ENCODE measurements at places on chromosomes 5 and 9.

DNA sequence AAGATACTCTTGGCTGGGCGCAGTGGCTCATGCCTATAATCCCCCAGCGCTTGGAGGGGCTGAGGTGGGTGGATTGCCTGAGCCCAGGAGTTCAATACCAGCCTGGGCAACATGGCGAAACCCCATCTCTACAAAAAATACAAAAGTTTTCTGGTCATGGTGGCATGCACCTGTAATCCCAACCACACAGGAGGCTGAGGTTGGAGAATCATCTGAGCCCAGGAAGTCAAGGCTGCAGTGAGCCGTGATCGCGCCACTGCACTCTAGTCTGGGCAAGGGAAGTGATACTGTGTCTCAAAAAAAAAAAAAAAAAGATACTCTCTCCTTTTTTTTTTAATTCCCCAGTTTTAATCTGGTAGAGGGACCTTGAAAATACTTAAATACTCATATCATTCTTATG, 15.0 kb downstream of the ANKRD33B start:
- no peak for DNase-seq

GRCh38 chr9:105993116-105993854, 298.9 kb downstream of the TMEM38B start:
- DNase-seq, result no peak

DNA sequence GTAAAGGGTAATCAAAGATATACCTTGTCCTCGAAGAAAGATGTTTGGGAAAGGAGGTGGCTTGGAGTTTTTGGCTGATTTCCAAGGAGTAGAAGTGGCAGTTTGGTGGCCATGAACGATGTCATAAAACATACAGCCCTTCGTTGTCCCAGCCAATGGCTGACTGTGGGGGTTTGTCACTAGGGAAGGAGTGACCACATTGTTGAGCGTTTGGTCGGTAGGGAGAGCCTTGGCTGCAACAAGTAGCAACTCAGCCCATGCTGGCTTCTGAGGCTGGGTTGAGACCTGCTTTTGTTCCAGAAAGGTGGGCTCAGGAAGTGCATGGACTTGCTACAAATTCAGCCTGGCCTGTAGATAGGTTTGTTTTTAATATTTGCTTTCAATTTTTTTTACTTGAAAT, 128.3 kb downstream of the BOD1 start:
- no peak for DNase-seq

DNA sequence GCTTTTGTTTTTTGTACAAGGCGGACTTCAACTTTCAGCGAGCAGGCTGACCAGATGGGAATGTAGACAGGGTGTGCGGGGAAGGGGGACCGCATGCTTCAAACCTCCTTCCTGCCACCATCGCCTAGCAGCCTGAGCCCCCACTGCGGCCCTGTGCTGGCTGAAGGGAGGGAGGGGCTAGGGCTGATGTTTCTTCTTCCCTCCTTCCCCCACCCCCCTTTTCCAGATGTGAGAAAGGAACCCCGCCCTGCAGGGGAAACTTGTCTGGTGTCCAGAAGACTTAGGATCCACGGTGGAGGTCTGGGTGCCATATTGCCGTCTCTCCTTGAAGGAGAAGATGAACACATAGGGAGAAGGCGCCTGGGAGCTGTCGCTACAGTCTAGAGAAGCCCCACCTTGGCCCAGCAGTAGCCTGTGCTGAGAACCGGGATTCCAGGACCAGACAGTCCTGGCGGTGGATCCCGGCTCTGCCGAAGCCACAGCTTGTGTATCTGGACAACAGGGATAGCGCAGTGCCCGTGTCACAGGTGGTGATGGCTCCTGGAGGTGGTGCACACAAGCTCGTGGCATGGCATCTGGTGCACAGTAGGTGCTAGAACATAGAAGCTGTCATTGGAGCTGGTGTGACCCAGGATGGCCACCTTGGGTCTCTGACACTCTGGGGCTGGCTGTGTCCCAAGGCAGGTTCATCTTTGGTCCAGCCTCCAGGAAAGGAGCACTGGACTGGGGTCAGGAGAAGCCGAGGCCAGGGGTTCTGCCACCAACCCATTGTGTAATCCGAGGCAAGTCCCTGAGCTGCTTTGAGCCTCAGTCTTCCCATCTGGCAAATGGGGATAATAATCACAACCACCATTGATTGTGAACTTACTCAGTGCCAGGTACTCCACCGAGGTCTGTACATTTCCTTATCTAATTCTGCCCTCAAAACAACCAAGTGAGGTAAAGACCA, 205.6 kb downstream of the C9orf50 start:
- DNase-seq, result no peak

GRCh38 chr5:120456006-120456405, 8.1 kb upstream of the PRR16 start:
- DNase-seq, result no peak

GRCh38 chr9:79014929-79015699, 556.7 kb upstream of the TLE4 start:
- DNase-seq, result no peak

- no peak for DNase-seq
Measured at GRCh38 chr9:101977614-101978210, 239.3 kb upstream of the GRIN3A start.

DNA sequence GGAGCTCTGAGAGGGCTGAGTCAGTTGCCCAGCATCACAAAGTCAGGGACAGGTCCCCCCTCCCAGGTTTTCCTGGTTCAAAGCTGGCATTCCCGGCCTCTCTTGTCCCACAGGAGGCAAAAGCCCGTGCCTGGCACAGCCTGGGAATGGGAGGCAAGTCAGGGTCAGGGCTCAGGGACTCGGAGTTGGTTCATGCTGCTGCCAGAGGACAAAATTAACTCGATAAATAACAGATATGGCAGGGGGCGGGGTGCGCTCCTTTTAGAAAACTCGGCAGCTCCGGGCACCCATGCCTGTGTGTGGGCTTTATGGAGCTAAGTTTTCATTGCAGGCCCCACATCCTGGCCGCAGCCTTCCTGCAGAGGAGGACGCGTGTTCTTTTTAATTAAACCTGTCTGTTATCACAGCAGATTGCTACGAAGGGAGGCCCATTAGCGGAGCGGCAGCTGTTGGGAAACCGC, 62.8 kb upstream of the LMX1B start:
- no peak for DNase-seq

DNA sequence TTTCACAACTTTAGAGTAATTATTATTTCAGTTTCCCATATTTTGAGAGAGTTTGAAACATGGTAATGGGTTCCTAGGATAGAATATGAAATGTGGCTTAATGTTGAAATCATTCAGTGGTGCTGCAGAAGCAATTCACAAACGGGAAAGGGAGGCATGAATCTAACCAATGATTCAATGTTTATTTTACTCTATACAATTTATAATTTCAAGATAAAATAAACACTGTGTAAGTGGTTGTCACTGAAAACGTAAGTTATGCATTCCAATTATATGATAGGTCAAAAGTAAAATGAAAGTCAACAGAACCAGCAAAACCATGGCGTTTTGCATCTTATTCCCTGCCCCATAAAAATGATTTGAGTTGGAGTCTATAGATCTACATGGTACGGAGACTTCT, 1207.1 kb upstream of the CDH18 start:
- no peak for DNase-seq

DNA sequence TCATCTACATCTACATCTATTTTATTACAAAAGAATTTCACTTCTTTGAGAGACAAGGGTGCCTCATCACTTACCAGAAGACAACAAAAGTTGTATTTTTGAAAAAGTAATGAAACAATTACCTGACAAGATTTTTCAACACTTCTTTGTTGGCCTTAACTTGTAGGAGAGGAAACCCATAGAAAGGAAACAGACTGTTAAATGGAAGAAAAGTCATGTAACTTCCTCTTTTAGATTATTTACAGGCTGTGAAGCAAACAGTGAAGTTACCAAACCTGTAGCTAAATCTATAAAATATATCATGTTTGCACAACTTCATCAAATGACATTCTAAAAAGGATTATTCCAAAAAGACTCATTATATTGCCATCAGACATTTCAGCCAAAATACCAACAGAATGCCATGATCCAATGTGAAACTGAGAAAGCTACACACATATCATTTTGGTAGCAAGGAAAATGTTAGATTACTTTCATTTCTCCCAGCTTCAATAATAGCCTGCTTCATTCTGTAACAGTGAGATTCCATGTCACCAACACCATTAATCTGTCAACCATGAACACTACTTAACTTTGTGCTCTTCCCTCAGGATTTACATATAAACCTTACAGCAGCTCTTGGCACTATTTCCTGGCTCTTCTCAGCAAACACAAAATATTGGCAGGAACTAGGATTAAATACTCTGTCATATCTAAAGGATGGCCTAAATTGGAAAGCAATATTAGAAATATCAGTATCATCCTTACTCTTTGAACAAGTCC, 122.5 kb downstream of the MCTP1 start:
- no peak for DNase-seq

DNA sequence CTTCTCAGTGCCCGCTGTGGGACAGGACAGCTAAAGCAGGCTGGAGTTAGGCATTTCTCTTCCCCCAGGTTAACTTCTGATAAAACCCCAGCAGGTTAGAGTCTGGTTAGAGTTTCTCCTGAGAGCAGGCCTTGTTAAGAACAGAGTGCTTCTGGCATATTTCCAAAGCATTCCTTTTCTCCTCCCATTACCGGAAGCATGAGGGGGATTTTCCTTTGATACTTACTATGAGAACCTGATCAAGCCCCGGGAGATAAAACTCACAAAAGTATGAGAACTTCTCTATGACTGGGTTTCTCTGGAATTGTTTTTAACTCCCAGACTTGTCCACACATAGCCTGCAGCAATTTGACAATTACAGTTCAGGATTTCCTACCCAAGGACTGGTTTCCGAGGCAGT, 77.4 kb upstream of the MAST4 start:
- DNase-seq, result no peak

DNA sequence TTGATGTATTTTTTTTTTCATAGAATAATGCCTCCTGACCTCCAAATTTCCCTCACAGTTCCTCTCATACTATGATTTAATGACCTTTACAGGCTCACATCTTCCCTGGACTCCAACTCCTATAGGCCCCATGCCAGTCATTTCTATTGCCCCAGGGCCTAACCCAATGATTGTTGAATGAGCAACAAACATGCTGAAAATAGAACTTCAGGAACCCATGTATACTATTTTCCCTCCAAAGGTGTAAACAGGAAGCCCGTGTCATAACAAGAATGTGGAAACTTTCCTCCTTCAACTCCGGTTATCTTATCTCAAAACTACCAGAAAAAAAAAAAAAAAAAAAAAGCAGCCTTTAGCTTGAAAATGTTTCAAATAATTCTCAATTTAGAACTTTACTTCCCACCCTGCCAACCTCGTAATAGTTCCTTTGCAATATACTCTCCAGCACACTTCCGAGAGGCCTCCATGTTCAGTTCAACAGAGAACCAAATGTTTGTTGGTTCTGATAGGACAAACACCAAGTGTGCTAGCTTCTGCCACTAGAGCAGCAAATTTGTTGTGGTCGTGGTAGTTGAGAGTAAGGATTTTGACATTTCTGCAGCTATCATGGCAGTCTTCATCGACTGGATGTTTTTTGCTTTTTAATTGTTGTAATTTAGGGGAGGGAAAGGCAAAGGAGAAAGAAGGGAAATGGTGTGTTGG, 25.8 kb downstream of the TRPM6 start:
- no peak for DNase-seq

GRCh38 chr9:119844431-119844830, 475.2 kb upstream of the BRINP1 start:
- DNase-seq, result no peak

- DNase-seq, result no peak
Measured at GRCh38 chr9:77456829-77457437, 191.2 kb downstream of the GNA14 start.

GRCh38 chr9:107593224-107593870, 103.8 kb upstream of the KLF4 start:
- DNase-seq, result no peak

Measured in activated gamma-delta T cell (primary cell).